Femur (tissue), 1 donor: ENCODE measurements at places on chromosomes 7 and 10.

- no peak for DNase-seq
Measured at GRCh38 chr7:144137501-144137900, 14.5 kb downstream of the OR2A14 start.

GRCh38 chr7:96400518-96400917 lies 78.6 kb upstream of the SLC25A13 start:
- no peak for DNase-seq

DNA sequence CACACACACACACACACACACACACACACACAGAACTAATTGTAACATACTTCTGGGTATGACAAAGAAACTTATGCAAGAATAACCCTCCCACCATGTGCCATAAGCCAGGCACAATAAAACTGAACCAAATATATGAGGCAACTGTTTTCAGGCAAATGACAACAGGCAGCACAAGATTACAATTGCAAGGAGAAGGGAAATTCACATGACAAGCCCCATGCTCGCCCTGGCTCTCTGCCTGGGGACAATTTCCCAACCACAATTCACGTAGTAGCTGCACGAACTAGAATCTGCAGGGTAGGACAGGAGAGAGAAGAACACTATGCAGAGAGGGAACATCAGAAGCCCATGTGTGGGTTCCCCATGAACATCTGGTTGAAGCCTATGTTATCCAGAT lies 143.3 kb downstream of the CALN1 start:
- DNase-seq: no peak

DNA sequence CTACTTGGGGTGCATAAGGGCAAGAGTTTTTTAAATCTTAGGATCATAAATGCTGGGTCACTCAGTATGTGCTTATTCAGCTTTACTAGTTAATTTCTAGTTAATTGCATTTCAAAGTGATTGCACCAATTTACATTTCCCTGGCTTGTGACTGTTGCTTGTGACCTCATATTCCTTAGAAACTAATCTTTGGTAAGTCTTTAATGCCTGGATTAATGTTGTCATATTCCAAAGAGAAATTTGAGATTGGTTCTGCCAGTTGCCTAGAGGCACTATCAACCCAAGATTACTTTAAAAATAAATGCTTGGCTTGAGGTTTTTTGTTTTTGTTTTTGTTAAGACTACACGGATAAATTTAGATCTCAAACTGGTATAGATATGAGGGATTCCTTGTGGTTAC lies 103.1 kb downstream of the ANK3 start:
- no peak for DNase-seq

- DNase-seq: no peak
Measured at GRCh38 chr10:77006836-77007511, 630.6 kb downstream of the KCNMA1 start.

DNA sequence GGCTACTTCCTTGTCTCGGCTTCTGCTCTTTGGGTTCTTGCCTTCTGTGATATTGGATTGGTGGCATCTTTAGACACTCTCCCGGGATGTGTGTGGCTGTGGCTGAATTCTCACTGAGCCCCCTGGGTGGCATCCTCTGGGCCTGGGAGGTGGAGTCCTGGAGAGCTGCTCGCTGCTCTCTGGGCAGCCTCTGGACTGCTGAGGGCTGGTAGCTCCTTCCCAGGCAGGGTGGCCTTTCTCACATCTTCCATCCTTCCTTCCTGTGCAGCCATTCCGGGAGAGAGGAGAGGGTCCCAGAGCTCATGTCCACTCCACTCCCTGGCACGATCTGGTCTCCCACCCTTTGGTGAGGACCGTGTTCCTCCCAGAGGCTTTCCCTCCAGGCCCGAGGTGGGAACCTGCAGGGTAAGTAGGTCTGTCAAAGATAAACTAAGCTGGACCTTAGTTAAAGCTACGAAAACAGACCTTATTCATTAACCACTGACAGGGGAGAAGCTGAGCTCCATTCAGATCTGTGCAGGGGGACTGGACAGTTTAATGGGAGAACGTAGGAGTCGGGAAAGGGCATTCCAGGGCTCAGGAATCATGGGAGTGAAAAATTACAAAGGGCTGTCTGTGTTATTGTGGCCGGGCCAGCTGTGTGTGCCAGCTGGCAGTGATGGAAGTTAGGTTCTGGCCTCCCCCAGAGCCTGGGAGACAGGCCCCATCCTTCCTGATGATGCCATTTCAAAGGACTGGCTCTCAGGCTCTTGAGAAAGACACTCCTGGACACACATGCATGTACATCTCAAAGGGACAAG lies 8.7 kb downstream of the ATP6V0E2 start:
- DNase-seq: peak; percentile 19

DNA sequence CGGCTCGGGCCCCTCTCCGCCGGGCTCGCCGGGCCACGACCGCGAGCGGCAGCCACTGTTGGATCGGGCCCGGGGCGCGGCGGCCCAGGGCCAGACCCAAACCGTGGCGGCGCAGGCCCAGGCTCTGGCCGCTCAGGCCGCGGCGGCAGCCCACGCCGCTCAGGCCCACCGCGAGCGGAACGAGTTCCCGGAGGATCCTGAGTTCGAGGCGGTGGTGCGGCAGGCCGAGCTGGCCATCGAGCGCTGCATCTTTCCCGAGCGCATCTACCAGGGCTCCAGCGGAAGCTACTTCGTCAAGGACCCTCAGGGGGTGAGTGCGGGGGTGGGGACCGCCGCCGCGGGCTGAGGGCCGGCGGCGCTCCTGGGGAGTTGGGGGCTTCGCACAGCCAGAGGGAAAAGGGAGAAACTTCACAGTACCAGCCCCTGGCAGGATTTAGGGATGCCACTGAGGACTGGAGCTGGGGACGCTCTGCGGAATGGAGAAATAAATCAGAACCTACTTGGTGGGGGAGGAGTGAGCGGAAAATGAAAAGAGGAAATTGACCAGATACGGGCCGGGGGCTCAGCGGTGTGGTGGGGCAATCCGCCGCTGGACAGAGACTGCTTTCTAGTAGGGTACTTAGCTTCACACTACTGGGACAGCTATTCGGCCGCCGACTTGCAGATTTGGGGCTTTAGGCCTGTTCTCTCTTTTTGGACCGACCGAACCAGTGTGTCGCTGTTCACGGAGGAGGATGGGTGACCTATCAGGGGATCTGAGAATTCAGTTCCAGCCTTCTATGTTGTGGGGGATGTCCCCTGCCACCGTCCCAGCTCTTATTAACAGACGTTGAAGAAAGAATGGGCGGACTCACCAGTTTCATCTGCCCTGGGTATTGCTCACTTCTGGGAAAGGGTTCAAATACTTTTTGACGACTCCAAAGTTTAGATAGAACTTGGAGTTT lies 669 bp downstream of the PI4K2A start:
- peak; percentile 47 for DNase-seq

- DNase-seq: peak; percentile 82
Measured at GRCh38 chr7:76234931-76235441, 33.3 kb downstream of the SRRM3 start.

DNA sequence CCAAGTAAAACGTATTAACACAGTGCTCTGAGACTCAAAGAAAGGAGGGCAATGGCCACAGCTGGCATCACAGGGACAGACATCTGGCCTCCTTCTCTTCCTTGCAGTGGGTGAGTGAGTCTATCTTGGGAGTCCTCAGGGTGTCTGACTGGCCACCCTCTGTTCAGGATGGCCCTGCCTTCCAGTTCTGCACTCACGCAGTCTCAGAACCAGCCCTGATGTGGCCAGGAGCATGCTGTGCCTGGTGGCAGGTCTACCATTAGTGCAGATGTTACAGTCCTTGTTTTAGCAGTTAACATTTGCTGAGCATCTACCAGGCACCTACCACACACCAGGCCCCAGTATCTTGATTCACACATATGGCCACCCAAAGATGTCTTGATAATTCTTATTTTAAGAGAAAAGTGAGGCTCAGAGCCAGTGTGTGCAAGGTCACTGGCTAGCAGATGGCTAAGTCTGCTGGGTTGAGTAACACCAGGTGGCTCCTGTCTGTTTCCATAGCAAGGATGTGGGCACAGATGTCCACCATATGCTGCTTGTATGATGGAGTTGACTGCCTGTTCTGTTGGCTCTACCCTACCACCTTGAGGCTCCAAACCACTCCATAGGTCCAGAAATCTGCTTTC lies 23.2 kb upstream of the ARHGAP22 start:
- DNase-seq: no peak

GRCh38 chr7:106193661-106194060 lies 81.5 kb upstream of the SYPL1 start:
- DNase-seq: no peak

GRCh38 chr10:94851263-94851662 lies 87.2 kb upstream of the CYP2C9 start:
- no peak for DNase-seq

DNA sequence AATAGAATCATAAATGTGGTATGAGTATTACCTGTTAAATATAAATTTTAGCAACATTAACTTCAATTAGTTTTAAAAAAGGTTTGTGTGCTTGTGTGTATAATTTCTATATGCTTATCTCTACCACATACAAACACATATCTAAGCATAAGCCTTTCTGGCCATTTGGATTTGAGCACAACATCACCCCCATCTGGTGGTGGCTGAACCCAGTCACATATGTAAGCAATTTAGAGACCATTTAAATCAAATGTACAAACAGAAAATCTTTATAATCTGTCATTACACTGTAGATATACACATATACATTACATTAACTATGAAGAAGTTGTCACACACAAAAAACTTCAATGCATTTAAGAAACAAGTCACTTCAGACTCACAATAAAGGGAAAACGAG lies 31.7 kb downstream of the GPR22 start:
- no peak for DNase-seq

- DNase-seq: no peak
Measured at GRCh38 chr7:66173856-66174255, 31.3 kb upstream of the TPST1 start.

DNA sequence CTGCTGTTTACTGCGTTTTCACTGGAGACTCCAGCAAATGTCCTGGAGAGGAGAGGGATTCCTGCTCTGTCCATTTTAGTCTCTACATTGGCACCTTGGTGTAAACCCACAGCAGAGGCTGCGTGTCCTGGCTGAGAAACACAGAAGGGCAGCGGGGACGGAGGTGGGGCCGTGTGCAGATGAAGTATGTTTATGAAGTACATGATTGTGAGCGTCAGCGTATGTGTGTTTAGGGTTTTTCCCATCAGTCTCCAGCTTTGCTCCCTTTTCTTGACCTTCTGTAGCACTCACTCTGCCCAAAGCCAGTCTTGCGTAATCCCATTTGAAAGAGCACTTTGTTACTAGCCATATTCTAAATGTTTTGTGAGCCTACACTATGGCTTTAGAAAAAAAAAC lies 750.7 kb upstream of the SORCS1 start:
- DNase-seq: no peak

GRCh38 chr10:84706875-84707274 lies 378.5 kb downstream of the CCSER2 start:
- no peak for DNase-seq

DNA sequence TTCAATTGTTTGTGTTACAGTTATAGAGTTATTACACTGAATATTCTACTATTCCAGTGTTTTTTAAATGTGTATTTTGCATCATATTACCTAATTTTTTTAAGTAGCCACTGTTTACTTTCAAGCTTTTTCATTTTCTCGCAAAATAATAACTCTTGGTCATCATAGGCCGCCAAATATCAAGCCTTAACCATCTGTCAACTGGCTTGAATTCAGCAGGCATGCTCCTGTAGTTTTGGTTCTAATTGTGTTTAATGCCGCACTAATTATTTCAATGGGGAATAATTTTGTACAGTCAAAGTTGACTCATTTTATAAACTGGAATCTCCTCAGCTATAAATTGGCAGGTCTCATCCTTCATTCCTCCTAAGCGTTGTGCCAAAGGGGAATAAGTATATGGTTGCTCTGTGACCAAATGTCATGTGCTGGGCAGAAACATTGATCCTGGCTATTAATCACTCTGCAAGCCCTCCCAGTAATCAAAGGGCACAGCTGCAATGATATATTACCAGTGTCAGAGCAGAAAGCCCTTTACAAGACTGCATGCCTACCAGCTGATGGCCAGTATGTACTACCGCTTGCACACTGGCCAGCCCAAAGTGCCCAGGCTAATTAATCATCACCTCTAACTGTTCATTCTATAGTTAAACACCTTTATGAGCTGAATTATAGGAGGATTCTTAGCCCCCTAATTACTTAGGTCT lies 74.8 kb downstream of the SKAP2 start:
- DNase-seq: no peak
